Esophagus muscularis mucosa (tissue), 4 donors: ENCODE measurements at places on chromosomes 4 and X.

GRCh38 chr4:110170861-110171260 lies 27.6 kb downstream of the ELOVL6 start:
- DNase-seq = no peak

GRCh38 chrX:154348646-154349358 lies 25.6 kb downstream of the FLNA start:
- DNase-seq = no peak

GRCh38 chr4:166039822-166040221 lies 166.8 kb downstream of the TLL1 start:
- no peak for DNase-seq

DNA sequence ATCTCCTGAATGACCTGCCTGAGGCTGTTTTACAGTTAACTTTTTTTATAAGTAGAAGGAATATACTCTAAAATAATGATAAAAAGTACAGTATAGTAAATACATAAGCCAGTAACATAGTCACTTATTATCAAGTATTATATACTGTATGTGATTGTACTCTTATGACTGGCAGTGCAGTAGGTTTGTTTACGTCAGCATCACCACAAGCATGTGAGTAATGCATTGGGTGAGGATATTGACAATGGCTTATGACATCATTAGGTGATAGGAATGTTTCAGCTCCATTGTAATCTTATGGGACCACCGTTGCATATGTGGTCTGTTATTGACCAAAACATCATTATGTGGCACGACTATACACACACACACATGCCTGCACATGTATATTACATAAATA lies 20.5 kb downstream of the NUDT9 start:
- DNase-seq = no peak

DNA sequence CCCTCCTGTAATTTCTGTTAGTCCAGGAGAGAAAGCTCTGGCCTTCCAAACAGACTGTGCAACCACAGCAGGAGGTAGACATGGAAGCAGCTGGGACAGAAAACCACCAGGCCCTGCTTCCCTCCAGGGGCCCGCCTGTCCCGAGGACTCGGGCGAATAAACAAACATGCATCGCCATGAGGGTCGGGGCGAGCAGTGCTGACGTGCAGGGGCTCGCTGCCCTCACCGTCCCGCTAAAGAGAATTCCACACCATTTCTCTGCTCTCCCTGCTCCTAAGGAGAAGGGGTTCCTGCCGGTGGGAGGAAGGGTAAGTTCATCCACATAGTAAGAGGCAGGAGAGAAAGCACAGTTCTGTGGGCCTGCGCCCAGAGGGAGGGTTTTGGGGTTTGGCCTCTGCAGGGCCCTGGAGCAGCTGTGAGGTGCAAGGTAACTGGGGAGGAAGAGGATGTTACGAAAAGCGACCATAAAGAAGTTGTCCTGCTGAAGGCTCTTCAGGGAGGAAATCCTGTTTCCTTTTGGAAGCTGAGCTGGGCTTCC lies 54.9 kb downstream of the WFS1 start:
- no peak for DNase-seq
